HCEC 1CT (cell line): ENCODE measurements at places on chromosomes 6 and 20.

GRCh38 chr6:35694462-35694861 is 5.7 kb upstream of the FKBP5 start:
- peak; percentile 56 for DNase-seq

- no peak for DNase-seq
Measured at GRCh38 chr6:17865243-17865642, 122.2 kb downstream of the KIF13A start.

DNA sequence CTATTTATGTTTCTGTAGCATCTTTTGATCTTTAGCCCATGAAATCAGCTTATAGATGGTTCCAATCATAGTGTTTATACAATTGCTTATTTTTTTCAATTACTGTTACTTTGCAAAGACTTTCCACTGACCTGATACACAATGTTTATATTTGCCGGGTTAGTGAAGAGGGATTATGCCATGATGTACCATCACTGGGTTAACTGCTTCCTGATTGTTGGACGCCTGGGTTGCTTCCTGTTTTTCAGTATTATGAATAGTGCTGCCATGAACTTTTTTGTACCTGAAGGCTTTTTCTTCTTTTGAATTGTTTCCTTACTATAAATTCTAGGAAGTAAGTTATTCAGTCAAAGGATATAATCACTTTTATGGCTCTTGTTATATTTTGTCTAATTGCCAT is 6.9 kb downstream of the MANBAL start:
- DNase-seq: no peak

DNA sequence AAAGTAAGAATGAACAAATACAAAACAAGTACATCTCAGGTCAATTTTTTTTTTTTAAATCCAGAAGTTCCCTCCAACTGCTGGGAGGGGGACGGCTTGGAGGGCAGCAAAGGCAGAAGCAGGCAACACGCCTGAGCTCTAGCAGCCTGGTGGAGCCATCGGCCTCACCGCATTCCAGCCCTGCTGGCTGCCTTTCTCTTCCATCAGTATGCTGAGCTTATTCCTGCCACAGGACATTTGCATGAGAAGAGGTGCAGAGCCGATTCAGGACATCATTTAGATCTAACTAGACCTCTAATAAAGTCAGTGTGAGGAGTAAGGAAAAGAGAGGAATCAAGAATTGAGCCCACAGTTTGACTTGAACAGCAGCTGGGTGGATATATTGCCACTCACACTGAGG is 318.8 kb downstream of the ZFAND3 start:
- no peak for DNase-seq

- no peak for DNase-seq
Measured at GRCh38 chr6:19432966-19433498, 404.1 kb upstream of the ID4 start.

- no peak for DNase-seq
Measured at GRCh38 chr20:63452821-63453523, 19.5 kb downstream of the KCNQ2 start.

- no peak for DNase-seq
Measured at GRCh38 chr20:54223285-54223684, 15.4 kb downstream of the PFDN4 start.

GRCh38 chr6:111559188-111560097 is 46.2 kb downstream of the TRAF3IP2 start:
- DNase-seq: no peak
